ENCODE measurements at places on chromosomes 5 and 9.

DNA sequence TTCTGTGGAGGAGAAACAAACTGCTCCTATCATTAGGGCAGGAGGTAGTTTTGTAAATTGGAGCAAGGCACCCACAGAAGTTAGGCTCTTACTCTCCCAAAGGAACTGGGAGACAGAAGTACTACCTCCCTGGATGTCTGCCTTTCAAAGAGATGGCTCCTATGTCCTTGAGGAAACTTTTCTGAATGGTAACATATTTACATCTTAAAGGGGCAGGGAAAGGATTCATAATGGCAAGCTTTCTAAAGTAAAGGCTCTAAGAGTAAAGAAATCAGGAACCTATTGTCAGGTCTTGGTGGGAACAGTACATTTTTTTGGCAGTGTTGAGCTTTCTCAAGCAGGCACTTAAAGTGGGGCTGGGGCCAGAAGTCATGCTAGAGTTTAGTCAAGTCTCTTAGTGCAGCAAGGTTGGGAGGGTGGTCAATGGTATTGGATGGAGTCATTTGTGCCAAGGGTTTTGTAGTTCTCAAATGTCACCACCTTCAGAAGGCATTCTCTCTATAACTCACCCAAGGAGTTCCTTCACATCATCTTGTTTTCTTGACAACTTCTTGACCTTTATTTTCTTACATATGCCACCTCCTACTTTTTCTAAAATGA lies 26.3 kb upstream of the NDFIP1 start:
- DNase-seq, result no peak

DNA sequence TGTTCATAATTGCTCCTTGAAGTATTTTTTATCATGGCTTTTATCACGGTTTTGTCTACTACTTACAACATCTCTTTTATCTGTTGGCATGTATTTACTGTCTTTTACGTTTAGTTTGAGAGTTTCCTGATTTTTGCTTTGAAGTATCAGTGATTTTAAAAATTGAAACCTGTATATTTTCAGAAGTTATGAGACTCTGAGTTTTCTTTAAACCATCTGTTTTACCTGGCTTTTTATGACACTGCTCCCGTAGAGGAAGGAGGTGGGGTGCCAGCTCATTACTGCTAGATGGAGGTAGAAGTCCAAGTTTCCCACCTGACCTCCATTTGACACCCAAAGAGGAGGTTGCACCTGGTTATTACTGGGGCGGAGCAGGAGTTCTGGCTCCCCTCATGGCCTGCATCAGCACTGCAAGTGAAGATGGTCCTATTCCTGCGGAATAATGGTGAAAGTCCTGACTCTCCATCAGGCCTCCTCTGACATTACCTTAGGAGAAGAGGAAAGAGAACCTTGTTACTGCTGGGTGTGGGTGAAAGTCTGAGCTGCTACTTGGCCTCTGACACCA lies 10.0 kb upstream of the ZNF131 start:
- no peak for DNase-seq

DNA sequence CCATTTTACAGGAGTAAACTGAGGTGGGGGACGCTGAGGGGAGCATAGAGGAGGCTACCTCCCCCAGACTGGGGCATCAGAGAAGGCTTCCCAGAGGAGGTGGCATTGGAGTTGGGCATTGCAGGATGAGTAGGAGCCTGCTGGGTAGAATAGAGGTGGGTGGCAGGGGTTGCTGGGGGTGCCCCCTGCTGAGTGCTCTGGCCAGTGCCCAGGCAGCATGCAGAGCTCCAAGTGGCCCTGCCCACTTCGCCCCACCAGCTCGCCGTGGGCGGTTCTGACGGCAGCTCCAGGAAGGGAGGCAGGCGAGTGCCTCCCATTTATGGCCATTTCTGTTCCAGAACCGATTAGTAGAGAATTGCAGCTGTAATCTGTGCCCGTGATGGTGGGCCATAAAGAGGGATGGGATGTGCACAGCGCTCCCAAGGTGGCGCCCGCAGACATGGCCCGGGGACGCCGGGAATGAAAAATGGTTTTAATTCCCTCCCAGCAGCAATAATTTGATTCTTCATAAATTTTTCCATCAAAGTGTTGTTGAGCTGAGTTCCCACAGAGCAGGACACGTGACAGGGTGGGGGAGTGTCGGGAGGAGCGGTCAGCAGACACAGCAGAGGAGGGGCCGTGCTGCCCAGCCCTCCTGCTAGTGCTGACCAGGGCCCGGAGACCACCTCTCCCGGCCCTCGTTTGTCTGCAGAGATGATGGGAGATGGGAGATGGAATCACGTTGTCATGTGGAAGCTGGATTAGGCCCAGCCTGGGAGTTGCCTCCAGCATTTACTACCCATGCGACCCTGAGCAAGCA lies 75.5 kb downstream of the LMX1B start:
- DNase-seq, result no peak

- peak; percentile 39 for DNase-seq
Observed at GRCh38 chr5:65722575-65723403, 784 bp downstream of the NLN start.

GRCh38 chr5:150022158-150022531 lies 21.6 kb downstream of the HMGXB3 start:
- DNase-seq, result peak; percentile 11

DNA sequence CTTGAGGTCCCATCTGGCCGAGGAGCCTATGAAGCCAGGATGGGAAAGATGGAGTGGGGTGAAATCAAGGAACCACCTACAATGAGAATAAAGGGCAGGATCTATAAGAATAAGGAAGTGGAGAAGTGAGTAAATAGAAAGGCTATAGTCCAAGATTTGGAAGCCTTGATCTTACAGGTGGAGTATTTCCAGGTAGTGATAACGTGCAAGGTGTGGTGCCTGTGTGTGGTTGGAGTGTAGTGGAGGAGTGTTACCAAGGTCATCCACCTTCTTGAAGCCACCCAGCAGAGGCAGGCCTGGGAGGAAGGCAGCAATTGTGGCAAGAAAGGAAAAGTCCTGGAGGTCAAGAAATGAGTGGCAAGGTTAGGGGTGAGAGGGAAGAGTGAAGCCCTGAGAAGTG lies 72.9 kb downstream of the IQGAP2 start:
- no peak for DNase-seq

DNA sequence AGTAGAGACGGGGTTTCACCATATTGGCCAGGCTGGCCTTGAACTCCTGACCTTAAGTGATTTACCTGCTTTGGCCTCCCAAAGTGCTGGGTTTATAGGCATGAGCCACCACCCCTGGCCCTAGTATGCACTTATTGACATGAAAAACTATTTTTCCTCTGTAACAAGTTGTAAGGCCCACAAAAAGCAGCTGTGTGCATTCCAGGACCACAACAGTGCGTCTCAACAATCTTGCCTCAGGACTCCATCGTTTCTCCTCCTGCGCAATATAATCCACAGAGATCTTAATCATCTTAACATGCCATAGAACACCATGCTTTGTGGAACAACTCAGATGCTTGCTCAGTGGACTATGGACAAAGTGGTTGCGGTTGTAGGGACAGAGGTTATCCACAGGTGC lies 10.2 kb downstream of the OR2V1 start:
- DNase-seq, result no peak

GRCh38 chr5:43569236-43569746 lies 12.4 kb upstream of the PAIP1 start:
- DNase-seq, result no peak

- no peak for DNase-seq
Observed at GRCh38 chr5:3304346-3304745, 291.3 kb upstream of the IRX1 start.

DNA sequence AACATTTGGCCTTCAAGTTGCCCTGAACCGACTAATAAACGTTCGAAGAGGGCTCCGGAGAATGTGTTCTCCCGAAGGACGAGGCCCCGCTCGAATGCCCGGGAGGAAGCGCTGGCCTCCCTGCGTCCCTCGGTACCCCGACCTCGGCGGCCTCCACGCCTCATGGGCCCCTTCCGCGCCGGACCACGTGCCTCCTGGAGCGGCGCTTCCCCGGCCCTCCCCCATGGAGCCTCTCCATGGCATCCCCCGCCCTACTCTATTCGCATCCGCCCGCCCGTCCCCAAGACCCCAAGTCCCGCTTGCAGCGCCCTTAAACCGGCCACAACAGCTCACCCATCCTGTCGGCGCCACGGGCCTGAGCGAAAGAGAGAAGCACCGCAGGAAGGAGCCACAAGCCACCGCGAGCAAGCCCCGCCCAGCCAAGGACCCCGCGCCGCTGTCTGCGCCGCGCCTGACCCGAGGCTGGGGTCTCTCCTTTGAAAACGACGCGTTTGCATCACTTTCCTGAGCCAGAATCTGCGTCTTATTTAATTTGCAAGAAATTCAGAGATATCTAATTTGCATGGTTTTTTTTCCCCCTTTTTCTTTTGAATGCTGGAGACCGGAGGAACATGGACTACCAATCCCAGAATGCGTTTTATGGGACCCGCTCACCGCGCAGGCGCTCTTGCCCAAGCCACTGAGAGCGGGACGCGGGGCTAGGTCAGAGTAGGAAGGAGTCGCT lies at the start of gene RPS23:
RPS23 (minus strand) TSS at position 368 of the 724 bp plus-strand sequence; CDS start at position 337, 31 bp downstream.
- peak; percentile 96 for DNase-seq

DNA sequence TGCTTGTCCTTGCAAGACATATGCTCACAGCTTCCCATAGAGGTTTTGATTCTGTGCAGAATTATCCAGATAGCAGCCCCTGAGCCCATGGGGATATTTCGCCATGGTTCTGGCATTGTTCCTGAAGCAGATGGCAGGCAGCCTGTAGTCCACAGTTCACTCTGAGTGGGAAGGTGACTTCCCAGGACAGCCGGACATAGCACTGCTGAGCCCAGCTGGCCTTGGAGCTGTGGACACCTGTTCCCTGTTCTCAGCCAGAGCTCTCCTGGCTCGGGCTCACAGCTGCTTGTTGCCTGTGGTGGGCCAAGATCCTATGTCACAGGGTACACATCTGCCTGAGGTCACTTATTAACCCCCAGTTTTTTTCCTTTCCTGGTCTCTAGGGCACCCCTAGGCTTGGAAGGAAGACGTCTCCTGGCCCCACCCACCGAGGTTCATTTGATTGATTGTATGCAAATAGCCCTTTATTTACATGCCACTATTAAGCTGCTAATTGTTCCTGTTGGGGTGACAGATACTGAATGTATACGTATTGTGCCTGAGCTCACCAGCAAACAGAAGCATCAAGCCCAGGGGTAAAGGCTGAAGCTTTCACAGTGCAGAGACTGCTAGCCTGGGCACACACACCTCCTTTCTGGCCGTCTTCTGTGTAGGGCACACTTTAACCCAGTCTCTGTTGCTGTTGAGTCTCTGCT lies 96.6 kb upstream of the DMRT1 start:
- DNase-seq, result no peak

DNA sequence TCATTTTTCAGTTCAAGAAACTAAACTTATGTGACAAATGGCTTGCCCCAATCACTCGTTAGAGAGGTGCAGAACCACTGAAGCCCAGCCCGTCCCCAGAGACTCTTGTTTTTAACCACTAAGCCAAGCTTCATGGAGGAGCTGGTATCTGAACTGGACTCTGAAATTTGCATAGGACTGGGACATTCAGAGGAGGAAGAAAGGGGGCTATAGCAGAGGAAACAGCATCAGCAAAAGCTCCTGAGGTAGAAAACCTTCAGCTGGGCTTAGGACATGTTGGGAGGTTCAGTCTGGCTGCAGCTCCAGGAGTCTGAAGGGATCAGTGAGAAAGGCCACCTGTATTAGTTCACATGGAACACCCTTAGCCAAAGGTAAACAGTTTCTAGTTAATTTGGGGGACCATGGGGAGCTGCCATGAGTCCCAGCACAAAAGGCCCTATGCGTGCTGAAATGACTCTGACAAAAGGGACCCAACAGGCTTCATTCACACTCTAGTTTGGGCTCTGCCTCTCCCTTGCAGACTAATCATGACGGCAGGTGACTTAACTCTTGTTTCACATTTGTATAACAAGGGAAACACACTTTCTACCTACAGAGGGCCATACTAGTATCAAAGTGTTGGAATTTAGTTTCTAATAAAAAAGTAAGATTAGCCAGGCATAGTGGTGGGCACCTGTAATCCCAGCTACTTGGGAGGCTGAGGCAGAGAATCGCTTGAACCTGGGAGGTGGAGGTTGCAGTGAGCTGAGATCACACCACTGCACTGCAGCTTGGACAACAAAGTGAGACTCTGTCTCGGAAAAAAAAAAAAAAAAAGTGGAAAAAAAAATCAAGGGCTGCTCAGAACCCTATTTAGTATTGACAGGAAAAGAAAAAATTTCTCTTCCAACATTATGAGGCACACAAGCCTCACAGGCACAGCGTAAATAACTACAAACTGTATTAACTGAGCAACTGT lies 10.2 kb downstream of the FBXO10 start:
- no peak for DNase-seq
